ENCODE measurements at places on chromosomes 12 and 14. TPM values are rescaled to one million over a fixed set of nuclear protein-coding genes. Genes with fewer than 3 reads are reported as not detected.

The CLEC9A gene
- 0.89 TPM for total RNA-seq

The MAGOHB gene
- total RNA-seq = 7.8 TPM

The SIX4 gene
- 2.1 TPM for total RNA-seq

The RPL36AL gene
- total RNA-seq = 168 TPM

The HOXC9 gene
- not detected for total RNA-seq

The IFI27 gene
- 250 TPM for total RNA-seq

The SDR9C7 gene
- not detected for total RNA-seq
